ENCODE measurements at places on chromosomes 16 and 17.

DNA sequence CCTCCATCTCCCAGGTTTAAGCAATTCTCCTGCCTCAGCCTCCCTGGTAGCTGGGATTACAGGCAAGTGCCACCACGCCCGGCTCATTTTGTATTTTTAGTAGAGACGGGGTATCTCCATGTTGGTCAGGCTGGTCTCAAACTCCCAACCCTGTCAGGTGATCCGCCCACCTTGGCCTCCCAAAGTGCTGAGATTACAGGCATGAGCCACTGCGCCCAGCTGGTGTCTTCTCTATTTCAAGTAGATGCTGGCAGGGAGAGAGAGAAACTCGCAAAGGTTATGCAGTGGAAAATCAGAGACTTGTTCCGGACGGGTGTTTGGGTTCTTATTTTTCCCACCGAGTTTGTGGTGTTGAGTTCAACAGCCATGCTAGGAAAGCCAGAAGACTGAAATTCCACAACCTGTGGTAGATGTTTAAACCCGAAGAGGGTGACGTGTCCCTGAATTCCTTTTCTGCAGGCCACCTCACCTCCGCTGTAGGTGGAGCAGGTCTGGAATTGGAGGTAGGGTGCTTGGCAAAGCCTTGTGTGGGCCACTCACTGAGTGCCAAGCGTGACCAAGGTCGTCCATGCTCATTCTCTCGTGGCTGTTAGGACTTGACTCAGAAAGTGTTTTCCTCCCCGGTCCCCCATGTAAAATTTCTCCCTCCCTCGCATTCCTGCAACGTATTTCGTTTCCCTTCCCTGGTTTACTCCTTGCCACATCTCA, 7.3 kb upstream of the ZDHHC7 start:
- DNase-seq = no peak

- no peak for DNase-seq
These were observed 233.5 kb downstream of the NTN1 start for GRCh38 chr17:9254841-9255240.

GRCh38 chr16:50183316-50183715, 30.2 kb downstream of the TENT4B start:
- no peak for DNase-seq

GRCh38 chr17:65794572-65794971, 233.1 kb upstream of the AXIN2 start:
- DNase-seq = no peak

DNA sequence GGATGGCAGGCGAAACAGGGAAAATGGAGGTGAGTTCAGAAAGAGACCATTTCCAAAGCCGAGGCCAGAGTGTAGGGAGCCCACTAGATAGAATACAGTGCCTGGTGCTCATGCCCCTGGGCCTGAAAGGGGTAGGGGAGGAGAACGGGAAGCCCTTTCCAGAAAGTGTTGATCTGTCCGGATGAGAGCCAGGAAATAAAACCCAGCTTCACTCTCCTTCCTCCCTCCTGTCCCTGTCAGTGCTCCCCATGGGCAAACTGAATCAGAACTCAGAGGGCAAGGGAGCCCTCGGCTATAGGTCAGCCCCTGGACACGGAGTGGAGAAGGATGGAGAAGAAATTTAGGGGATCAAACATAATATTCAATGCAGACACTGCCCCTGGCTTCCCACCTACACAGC, 57.7 kb upstream of the RPL38 start:
- no peak for DNase-seq

DNA sequence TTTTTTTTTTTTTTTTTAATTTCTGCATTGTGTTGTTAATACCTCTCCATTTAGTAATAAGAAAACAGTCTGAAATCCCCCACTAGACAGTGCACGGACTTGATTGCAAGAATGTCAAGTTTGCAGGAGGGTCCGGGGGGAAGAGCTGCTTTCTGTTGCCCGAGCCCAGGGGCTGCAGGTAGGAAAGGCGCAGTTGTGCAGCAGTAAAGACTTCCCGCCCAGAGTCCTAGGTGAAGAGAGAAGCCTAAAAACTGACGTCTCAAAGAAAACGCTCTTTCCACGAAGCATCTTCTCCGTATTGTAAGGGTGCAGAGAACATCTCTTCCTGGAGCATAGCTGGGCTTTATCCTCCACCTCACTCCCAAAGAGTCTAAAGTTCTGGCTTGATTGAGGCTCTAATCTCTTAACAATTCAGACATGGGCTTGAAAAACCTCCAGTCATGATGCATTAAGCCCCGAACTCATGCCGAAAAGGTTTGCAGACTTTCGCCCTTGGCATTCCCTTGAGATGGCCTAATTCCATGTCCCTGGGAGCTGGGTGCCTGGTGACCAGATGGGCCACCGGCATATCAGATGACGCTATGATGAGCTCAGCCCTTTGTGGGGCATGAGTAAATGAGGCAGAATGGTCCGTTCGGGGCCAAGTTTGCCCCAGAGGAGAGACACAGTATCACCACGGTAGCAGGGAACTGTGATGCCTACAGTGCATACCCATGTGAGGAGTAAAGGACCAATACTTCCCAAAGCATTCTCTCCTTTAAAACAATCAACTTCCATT, 436.2 kb upstream of the ZFHX3 start:
- DNase-seq = no peak

- DNase-seq = no peak
These were observed 30.2 kb upstream of the PHLPP2 start for GRCh38 chr16:71754652-71755051.

DNA sequence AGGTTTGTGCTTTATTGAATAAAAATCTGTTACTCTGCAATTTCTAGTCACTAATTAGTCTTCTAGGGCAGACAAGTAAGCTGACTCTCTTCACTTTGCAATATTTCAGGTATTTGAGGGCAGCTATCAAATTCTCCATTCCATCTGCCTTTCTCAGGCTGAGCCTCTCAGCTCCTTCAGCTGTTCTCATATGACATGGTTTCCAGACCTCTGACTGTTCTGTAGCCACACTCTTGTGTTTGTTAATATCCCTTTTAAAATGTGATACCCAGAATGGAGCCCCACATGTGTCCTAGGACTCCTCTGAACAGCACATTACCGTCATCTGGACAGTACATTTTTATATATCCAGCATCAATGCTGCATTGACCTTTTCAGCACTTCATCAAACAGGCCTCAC, 46.1 kb upstream of the MTMR4 start:
- no peak for DNase-seq

- DNase-seq = no peak
These were observed 50.3 kb downstream of the KPNA2 start for GRCh38 chr17:68085771-68086381.

- DNase-seq = peak; percentile 91
These were observed at the start of gene TMEM11 for GRCh38 chr17:21214015-21214776. TMEM11 (minus strand) TSS chr17:21214161; CDS start chr17:21214152, 9 bp downstream.

DNA sequence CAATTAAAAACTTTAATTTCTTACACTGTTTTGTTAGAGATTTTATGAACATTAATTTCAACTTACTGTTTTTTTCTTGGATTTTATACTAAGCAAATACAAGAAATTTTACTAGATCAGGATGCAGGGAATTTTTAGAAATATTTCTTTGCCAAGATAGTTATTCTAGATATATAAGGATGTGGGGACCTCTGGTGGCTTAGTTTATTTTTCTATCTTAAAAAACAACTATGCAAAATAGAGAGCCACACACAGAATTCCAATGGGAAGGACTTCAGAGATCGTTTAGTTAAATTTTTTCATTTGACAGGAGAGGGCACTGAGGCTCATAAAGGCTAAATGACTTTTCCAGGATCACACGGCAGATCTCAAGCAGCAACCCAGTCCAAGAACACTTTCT, 23.0 kb upstream of the CAPNS2 start:
- DNase-seq = no peak

DNA sequence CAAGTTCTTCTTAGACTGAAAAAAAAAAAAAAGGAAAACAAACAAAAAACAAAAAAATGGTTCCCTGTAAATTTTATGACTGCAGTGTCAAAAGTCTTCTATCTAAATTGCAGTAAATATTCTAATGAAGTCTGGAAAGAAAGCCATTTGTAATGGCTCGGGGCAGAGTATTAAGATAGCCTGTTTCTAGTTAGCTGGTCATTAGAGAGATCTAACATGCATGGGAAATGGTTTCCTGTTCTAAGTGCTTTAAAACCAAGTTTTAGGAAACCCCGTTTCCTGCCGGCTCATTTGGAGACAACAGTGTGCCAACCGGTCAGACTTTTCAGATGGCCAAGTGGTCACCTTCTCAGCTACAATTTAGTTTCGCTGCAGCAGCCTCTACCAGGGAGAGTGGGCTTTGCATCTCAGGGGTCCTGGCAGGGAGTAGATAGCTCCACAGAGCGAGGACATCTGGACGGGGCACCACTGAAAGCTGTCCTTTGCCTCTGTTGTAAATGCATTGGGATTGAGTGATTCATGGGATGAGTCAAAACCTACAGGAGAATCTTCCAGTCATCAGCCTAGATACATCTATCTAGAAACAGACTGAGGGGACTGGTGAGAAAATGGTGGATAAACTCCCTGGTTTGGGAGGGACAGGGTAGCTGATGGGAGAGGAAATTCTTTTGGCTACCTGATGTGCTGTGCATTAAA, 473.2 kb upstream of the SALL1 start:
- no peak for DNase-seq

- DNase-seq = no peak
These were observed 9.3 kb downstream of the CHD9 start for GRCh38 chr16:53064081-53064578.

Data from naive thymus-derived CD4-positive, alpha-beta T cell (primary cell).